ENCODE measurements at places on chromosomes 16 and 17.

GRCh38 chr16:85978291-85978775 is 79.4 kb downstream of the IRF8 start:
- no peak for DNase-seq

GRCh38 chr17:27573971-27574525 is 56.9 kb upstream of the LGALS9 start:
- DNase-seq, result no peak

- no peak for DNase-seq
Measured at GRCh38 chr17:72477491-72477890, 356.7 kb downstream of the SOX9 start.

DNA sequence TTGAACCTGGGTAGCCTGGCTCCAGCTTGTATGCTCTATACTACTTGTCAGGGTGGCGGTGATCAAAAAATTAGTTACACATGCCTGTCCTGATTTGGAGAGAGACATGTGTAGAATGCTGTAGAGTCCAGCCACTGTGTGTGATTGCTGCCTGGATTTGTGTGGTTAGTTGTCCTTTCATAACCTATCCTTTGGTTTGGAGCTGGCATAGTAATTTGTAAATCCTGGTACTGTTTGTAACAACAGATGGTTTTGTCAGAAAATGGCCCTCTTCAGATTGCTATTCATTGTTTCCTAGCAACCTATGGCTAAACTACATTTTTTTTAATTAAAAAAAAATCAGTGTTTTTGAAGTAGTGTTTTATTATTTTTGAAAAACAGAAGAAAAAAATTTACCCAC is 30.5 kb downstream of the ETV4 start:
- no peak for DNase-seq

GRCh38 chr17:34140006-34140405 is 115.1 kb upstream of the CCL2 start:
- DNase-seq, result no peak

DNA sequence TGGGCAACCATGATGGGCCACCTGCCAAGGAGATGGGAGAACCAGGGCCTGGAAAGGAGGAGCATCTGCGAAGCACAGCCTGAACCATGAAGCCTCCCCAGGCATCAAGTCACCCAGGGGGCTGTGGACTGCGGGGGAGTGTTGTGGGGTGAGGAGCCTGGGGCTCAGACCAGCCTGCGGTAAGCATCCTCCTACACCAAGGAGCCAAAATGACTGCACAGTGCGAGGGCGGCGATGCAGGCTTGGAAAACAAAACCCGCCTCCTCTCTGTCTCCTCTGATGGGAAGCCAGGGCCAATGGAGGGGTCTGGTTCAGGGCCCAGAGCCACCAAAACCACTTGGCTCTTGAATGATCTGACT is 18.1 kb upstream of the MAF start:
- DNase-seq, result no peak

DNA sequence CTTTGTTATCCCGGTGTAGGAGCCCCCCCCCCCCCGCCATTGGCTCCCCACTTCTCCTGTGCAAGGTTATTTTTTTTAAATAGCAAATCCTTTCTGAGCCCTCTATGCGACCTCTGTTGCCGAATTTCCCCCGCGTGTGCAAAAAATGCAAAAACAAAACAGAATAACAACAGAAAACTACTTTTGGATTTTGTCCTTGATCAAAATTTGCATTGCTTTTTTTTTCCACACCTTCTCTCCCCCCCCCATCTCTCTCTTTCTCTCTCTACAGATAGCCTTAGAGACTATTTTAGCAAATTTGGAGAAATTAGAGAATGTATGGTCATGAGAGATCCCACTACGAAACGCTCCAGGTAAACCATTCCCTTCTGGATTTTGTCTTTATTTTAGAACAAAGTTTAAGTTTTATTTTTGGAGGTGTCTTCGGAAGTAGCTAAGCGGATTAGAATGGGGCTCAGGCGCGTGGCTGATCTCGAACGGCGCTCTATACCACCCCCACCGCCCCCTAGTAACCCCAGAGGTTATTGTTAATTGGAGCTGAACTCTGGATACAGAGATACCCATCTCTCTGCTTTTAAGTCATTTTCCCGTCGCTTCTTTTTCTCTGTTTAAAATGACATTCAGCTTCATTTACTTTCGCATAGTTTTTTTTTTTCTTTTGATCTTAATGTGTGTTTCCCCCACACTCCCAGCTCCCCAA is 1.0 kb downstream of the MSI2 start:
- no peak for DNase-seq

DNA sequence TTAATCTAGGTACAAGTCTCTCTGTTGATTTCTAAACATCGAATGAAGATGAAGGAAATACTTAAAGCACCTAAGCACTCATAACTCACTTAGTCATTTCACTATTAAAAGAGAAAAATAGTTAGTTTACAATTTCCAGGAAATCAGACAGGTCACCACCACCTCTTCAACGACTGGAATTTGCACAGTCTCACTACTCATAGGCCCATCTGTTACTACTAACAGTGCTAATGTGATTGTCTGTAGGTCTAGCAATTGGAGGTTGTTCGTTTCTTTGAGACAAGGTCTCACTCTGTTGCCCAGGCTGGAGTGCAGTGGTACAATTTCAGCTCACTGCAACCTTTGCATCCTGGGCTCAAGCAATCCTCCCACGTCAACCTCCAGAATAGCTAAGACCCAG is 444.6 kb downstream of the MAF start:
- DNase-seq, result no peak

DNA sequence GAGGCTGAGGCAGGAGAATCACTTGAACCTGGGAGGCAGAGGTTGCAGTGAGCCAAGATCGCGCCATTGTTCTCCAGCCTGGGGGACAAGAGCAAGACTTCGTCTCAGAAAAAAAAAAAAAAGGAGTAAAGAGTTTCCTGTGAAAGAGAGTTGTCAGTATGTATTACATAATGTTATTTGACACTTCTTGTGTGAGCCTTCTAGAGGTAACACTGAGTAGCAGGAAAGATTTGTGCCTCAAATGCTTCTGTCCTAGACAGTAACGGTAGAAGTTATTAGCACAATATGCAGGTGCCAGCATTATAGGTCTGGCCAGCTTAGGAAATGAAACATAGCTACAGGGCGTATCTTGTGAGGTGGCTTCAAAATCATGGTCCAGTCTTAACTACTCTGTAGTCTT is 6.2 kb downstream of the RPS6KB1 start:
- no peak for DNase-seq

DNA sequence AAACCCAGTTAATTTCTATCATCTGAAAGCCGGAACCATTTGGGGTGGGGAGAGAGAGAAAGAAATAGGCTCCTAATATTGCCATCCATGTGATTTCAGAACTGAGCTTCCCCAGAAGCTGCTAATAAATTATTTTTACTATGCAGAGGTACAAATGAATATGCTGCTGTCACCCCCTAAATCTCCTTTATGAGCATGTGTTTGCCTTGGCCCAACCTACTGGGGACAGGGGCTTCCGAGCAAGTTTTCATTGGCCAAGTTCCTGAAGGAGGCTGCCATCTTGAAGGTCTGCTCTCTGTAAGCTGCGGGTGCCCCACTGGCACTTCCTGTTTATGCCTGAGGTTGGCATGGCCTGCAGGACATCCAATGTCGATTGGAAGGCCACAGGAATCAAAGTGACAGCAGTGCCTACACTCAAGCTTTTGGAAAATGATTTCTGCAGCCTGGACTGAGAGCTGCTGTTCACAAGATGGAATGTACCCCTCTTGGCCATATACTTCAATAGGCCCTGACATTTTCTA is 194.7 kb downstream of the XYLT1 start:
- DNase-seq, result no peak

- DNase-seq, result no peak
Measured at GRCh38 chr17:28053725-28054124, 11.2 kb downstream of the NLK start.
